Stimulated activated CD8-positive, alpha-beta memory T cell treated with anti-CD3 and anti-CD28 coated beads, Interleukin-7, amount 100 ng/mL, for 1 hour (primary cell): ENCODE measurements at places on chromosomes 7 and 10.

DNA sequence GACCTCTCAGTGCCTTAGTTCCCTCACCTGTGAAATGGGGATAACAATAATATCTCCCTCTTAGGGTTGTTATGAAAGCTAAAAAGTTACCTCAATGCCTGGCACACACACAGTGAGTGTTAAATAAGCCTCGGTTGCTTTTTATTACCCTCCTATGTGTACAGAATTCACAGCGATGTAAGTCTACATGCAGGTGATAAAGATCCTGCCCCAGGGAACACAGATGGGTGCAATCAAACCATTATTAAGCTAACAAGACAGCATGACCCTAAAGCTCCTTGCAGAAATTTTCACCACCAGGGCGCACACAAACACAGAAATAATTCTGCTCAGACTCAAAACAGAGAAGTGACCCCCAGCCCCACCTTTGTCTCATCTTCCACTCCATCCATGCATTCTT is 261.9 kb downstream of the SNX10 start:
- DNase-seq, result no peak

GRCh38 chr10:58546137-58546536 is 33.5 kb downstream of the BICC1 start:
- no peak for DNase-seq

DNA sequence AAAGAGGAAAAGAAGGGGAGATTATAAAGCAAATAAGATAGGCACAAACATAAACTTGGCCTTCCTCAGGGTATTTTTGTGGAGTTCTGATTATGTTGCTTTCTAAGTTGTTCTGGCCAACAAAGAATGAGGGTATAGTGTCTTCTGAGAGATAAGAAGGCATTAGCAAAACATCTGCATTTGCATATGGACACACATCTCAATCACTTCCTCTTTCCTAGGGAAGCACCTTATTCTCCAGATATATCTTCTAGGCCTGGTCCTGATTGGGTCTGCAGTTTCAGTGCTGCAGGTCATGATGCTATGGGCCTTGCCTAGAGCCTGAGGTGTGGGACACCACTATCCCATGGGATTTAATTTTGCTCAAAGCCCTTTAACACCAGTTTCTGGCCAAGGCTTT is 308.8 kb upstream of the PHYHIPL start:
- no peak for DNase-seq

DNA sequence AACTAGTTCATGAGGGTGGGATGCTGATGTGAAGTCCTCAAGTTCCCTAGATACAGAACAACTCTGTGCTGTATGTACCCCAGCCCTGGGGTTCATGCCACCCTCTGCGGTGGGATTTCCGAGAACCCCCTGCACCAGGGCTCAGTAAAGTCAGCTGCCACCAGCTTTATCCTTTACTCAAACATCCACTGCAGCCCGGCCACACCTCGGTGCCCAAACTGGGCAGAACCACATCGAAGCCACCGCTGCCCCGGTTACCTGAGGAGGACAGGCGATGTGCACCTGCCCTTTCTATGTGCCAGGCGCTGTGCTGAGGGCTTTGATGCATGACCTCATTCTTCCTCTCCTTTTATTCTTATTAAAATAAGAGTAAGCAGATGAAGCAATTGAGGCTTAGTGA is 9.9 kb upstream of the CALML5 start:
- no peak for DNase-seq

- DNase-seq, result no peak
Observed at GRCh38 chr7:100794741-100795140, 32.6 kb downstream of the EPHB4 start.

DNA sequence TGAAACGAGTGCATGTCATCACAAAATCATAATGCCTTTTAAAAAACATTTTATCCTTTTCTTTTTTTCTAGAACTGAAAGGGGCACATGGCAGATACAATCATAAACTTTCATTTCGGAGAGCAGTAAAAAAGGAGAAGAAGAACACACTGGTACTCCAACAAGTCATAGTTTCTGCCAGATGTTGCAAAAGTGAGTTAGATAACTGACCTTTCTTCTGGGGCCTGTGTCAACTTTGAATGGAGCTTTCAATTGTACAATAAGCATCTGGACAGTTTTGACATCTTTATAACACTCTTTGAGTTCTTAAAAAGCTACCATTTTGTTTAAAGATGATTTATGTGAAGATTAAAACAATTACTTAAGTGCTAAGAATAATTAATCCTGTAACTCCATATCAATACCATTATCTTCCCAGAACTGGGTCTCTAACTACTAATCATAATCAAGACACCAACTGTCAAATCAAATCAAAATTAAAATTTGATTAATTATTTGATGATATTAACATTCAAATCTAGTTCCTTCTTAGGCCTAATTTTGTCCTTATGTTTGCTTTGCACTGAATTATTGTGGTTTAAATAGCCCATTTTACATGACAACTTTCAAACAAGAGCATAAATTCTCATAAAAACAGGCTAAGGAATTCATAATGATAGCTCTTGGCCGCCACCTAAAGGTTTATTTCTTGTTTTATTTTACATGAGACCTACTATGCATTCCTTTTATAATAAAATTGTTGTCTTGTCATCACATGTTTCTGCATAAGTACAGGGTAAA is 19.5 kb upstream of the ITGB8 start:
- no peak for DNase-seq

DNA sequence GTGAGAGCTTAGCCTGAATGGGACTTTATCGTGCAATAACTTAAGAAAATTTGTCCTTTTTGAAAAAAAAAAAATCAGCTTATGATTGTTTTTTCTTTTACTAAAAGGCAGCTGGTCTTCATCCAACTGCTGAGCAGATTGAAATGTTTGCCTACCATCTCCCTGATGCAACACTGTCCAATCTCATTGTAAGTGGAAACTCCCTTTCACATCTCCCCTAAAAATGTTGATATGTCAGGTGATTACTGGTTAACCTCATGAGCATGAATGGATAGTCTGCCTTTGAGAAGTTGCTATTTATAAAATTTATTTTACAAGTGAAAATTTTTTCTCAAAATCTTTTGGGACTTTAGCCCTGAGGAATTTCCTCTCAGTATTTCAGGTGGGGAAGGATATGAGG is 17.8 kb upstream of the HKDC1 start:
- no peak for DNase-seq

DNA sequence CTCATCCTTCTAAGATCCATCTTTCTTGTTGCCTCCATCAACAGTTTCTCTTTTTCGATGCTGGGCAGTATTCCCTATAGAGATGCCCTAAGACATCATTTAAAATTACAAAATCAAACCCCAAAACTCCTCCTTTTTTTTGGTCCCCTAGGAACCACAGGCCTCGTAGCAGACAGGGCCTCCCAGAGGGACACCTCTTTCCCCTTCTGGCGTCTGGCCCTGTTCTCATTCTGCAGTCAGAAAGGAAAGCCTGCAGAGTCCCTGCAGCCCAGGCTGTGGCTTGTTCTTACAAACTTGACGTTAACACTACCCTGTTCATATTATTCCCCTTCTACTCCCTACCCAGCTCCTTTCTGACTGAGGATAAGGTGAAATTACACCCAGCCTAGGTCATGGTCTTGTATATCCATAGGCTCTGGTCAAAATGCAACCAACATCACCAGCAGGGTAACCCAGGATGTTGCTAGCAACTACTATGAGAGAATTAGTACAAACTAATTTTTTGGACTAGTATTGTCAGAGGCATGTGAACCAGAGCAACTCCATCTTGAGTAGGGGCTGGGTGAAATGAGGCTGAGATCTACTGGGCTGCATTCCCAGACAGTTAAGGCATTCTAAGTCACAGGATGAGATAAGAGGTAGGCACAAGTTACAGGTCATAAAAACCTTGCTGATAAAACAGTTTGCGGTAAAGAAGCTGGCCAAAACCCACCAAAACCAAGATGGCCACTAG is 3.5 kb upstream of the EPHA1 start:
- DNase-seq, result no peak

GRCh38 chr7:145474009-145474686 is 638.3 kb upstream of the TPK1 start:
- DNase-seq, result no peak

- DNase-seq, result no peak
Observed at GRCh38 chr7:31134246-31135188, 82.4 kb downstream of the ADCYAP1R1 start.

- no peak for DNase-seq
Observed at GRCh38 chr10:100104300-100104699, 22.6 kb upstream of the CPN1 start.

- DNase-seq, result no peak
Observed at GRCh38 chr10:71127104-71127503, 85.3 kb upstream of the UNC5B start.

GRCh38 chr10:62708569-62708968 is 96.0 kb upstream of the ADO start:
- DNase-seq, result no peak

DNA sequence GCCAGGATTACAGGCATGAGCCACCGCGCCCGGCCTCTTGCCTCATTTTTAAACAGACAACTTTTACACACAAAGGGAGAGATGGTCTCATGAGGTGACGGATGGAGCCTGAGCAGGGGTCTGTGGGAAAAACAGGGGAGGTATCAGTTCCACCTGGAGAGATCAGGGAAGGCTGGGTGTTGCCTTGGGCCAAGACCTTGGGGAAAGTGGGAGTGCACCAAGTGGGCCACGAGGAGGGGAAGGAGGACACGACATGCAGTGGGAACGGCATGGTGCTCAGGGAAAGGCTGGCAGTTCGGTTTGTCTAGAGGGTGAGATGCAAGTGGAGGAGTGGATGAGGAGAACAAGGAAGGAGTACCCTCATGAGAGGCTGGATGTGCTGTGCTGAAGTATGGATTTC is 8.9 kb upstream of the ZNF777 start:
- DNase-seq, result no peak
